Activated T-cell treated with anti-CD3 and anti-CD28 coated beads, Interleukin-2, amount 50 U/mL, for 4 hours (primary cell): ENCODE measurements at places on chromosomes 2 and 18. TPM values are rescaled to one million over a fixed set of nuclear protein-coding genes. Genes with fewer than 3 reads are reported as not detected.
A peak's percentile ranks its signal among the peaks of the same experiment; 100 is the strongest.

GRCh38 chr2:6069381-6069780 lies 377.2 kb downstream of the SOX11 start:
- DNase-seq = no peak

DNA sequence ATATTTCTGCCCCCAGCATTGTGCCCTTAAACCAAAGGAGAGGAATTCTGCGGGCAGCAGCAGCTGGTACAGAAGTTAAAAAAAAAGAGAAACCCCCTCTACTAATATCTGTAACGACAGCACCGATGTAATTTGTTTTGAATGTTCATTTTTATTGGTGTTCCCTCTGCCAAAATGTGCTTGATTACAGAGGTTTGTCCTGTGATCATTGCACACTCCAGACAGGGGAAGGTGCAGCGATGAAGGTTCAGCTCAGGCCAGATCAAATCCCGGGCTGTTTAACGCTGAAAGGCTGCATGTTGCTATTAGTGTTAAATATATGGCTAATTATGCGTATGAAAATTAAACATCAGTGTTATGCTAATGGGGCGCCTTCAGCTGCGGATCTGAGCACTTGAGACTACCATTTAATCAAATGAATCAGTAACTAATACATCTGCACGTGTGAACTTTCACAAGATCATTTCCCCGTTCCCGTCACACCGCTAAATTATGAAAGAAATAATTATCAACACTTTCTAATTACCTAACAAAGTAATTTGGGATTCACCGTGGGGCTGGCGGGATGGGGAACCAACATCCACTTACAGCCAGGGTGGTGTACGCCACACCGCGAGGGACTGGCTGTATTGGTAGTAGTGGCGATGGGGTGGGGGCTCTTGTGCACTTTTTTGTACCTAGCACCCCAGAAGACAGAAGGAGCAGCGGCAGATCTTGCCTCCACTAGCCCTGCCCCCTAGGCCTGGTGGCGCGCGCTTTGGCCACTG lies 1.5 kb upstream of the DLX1 start:
- DNase-seq = no peak

DNA sequence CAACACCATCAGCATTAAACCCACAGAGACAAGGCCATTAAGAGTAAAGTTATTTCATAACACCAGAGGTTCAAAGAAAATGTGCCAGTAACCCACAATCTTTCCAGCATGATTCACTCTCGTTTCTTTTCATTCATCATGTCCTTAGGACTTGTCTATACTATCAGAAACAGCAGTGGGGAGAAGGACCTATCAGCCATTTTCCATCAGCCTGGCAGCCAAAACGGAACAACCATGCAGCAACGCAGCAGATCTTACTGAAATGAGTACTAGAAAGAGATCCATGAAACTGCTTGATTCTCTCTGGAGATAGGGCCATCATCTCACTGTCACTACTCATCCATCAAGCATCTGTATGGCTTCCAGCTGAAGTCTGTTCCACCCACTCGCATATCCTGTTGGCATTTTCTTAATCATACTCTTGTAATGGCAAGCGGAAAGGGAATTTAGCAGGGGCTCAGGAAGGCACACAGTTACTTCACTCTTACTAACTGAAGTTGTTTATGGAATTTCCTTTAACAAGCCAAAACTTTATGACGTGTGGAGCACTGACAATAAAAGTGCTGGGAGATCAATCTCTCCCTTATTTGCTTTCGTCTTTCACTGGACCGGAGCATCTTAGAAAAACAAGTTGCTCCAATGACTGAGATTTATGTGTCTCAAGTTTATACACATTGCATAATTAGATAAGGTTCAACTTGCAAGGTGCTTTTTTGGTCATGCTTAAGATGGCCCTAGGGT lies 69.7 kb downstream of the EPHA4 start:
- no peak for DNase-seq

DNA sequence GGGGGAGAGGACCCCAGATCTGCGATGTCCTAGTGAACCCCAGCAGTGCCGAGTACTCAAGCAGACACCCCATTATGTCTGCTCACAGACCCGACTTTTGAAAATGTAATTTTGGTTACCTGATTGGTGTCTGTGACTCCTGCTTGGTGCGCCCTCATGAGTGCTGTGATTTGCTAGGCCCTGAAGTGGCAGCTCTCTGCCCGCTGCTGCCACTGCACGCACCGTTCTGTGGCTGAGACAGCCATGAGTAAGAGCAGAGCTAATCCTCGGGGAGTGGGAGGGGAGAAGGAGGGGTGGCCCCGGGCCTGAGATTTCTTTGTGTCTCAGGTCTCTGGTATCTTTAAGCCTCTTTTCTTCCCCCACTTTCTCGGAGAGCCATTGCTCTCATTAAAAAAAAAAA lies 18.2 kb downstream of the FHOD3 start:
- no peak for DNase-seq

DNA sequence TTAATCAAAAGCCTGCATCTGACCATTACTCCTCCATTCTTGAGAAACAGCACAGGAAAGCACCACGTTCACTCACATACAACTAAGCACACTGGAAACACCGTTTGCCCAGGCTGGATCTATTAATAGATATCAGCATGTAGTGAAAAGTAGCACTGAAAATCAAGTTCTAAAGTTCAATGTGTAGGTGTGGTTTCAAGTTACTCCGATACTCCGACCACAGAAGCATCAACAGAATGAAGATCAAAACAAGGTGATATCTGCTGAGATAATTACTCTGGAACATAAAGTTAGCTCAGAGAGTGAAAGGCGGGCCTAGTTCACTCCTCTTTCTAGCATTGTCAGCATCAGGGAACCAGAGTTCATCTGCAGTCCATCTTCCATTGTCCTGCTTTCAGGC lies 1367.4 kb upstream of the ACVR2A start:
- no peak for DNase-seq

DNA sequence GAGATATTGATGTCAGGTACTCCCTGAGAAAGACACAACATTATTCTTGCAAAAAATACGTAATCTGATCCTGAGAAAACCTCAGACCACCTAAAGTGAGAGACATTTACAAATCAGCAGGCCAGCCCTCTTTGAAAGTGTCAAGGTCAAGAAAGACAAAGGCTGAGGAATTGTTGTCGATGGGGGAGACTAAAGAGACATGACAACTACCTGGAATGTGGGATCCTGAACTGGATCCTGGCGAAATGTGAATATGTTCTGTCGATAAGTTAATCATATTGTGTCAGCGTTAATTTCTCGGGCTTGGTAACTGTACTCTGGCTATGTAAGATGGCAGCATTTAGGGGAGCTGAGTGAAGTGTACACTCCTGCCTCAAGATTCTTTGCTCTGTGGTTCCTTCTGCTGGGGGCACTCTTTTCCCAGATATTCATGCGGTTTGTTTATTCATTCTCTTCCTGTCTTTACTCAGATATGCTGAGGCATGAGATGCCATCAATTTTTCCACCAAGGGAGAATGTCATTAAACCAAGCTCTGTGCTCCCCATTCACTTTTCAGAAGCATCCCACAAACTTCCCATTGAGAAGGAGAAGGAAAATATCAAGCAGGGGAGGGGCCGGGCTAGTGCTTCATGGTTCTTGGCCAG lies 154.9 kb downstream of the CAPN13 start:
- no peak for DNase-seq

- DNase-seq = no peak
Observed at GRCh38 chr2:40404517-40404916, 47.4 kb downstream of the SLC8A1 start.

DNA sequence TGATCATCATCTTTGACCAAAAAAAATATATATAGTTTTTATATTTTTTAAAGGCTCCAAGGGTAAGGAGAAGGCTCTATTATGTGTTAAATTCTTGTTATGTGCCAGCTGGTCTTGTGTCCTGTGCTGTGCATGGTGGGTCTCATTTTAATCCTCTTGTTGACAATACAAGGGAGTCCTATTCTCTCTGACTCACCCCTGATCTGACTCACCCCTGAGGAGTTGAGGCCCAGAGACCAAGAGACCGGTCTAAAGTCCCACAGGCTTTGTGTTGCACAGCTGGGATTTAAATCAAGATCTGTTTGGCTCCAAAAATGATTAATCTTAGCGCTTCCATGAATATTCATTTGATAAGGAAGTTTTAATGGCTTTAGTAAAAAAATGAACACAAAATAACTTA lies 25.7 kb downstream of the MC2R start:
- no peak for DNase-seq

DNA sequence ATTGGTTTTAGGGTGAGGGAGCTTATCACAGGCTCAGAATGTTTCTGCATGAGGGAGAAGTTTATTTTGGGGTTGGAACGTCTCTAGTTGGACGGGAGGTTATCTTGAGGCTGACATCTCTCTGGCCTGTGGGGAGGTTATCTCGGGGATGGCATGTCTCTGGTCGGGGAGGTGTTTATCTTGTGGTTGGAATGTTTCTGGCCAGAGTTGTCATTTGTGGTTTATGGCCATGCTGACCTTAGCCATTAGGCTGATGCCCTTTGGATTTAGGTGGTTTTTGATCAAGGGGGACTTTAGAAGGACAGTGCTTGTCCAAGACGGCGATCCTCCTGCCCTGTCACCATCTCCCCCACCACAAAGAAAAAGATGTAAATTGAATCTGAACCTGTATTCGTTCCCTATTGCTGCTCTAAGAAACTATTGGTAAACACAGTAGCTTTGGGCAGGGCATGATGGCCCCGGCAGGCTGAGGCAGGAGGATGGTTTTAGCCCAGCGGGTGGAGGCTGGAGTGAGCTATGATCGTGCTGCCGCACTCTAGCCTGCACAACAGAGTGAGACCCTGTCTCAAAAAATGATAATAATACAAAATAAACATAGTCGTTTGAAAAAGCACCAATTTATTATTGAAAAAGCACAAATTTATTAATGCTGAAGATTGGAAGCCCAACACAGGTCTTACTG lies 17.8 kb upstream of the MPPE1 start:
- no peak for DNase-seq

- DNase-seq = no peak
Observed at GRCh38 chr2:134670955-134671354, 47.8 kb downstream of the TMEM163 start.

DNA sequence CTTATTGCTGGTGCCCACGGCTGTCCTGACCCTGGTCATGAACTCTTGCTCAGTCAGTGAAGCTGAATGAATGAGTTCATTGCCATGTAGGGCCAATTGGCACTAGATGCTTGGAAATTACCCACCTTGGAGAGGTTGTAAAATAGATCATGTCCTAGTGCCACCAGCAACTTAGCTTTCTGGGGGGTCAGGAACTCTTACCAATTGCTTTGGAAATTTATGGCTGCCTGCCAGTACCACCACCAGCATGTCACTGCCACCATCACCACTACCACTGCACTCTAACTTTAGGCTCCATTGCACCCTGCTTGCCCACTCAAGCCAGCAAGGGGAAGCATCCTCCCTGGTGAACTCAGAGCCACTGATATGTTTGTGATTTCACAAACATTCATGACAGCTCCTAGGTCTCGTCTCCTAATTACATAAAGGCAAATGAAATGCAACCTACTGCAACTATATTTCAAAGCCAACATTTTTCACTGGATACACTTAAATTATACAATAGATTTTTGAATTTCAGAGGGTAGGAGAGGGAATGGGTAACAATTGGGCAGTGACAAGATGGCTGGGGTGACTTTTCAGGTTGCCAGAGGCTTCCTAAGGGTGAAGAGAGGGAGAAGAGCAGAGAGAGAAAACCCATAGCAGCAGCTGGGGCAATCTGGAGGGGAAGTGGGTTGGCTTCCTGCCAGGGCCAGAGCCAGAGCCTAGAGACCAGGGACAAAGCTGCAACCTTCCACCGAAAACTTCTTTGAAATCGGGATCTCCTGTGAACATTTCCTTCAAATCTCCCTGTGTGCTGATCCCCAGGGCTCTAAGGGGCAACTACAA lies 3.5 kb upstream of the EMILIN1 start:
- peak; percentile 32 for DNase-seq

GRCh38 chr18:45666520-45666919 lies 51.2 kb downstream of the SLC14A2 start:
- DNase-seq = no peak

- DNase-seq = no peak
Observed at GRCh38 chr2:96579422-96579821, 42.9 kb downstream of the ARID5A start.

DNA sequence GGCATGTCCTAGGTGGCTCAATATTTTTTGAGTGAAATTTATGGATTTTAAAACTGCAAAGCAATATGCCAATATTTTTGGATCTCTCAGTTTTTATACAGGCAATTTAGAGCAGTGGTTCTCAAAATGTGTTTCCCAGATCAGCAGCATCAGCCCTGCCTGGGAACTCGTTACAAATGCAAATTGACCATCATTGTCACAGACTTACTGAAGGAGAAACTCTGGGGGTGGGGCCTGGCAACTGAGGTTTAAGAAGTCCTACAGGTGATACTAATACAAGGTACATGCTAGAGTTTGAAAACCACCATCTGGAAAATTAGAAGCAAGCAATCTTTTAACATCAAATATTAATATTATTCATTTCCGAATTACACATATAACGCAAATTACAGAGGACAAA lies 215.6 kb upstream of the PID1 start:
- DNase-seq = no peak

DNA sequence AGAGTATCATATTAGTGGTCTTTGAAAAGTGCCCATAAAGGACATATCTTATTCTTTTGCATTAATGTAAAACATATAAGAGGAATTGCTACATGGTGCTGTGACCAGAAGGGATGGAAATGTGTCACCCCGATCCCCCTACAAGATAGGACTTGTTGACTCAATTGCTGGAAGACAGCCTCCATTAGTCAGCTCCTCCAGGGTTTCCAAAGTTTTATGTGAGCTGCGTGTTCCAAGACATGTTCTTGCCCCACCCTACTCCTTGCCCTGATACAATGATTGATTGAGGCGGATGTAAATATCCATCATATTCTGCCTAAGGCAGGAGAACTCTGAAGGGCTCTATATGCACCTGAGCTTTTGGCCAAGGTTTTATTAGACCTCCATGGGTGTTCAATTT lies 541.0 kb upstream of the ZEB2 start:
- no peak for DNase-seq

DNA sequence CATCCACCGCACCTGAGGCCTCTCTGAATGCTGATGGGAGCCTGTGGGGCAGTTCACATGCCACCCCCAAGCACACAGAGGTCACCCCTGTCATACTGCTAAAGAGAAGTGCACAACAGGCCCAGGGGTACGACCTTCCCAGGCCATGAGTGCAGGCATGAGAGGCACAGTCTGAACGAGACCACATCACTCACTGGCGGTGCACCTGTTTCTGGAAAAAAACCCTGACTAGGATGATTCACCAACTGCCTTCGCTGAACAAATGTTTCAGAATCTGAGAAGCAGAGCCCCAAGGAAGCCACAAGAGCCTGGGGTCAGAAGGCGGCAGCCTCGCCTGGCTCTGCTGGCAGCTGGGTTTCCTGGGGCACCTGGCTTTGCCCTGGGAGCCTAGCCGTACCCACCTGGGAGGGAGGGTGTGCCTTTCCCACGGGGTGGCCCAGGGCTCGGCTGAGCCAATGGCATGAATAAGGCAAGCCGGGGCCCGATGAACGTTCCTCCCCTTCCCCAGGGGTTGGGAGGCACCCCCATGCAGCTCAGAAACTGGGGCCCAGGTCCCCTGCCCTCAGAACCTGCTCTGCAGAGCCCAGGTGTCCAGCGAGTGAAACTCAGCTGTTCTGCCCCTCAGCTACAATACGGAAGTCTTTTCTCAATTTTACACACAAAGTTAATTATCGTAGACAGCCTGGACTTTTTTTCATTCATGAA lies 73.8 kb downstream of the HDAC4 start:
- DNase-seq = peak; percentile 69

CDH19 gene
- total RNA-seq = not detected

WDR12 gene
- 219 TPM for total RNA-seq

FMNL2 gene
- 3.2 TPM for total RNA-seq

MC4R gene
- not detected for total RNA-seq

ADGRF3 gene
- 2.0 TPM for total RNA-seq

PSMG2 gene
- 96.9 TPM for total RNA-seq

NCKAP1 gene
- 13.0 TPM for total RNA-seq

GLI2 gene
- total RNA-seq = 0.30 TPM
